ENCODE measurements at places on chromosomes 2 and 18. TPM values are rescaled to one million over a fixed set of nuclear protein-coding genes. Genes with fewer than 3 reads are reported as not detected.

- H3K27ac ChIP-seq: peak overlapping the region; percentile 83
- DNase-seq: peak; percentile 95
- no peaks in the 10 kb centered on the region for H3K36me3 ChIP-seq
- H3K27me3 ChIP-seq: no peaks in the 10 kb centered on the region
- no peak overlapping the region for H3K4me3 ChIP-seq
Observed at GRCh38 chr2:238938401-238939055, 90.6 kb downstream of the TWIST2 start.

GRCh38 chr2:96916156-96916630 is 46.3 kb upstream of the SEMA4C start:
- DNase-seq: peak; percentile 39
- no peaks in the 10 kb centered on the region for H3K27me3 ChIP-seq
- peak overlapping the region; percentile 18 for H3K4me3 ChIP-seq
- no peaks in the 10 kb centered on the region for H3K4me1 ChIP-seq

- H3K27ac ChIP-seq: no peak overlapping the region
- DNase-seq: no peak
- no peaks in the 10 kb centered on the region for H3K4me1 ChIP-seq
- no peaks in the 10 kb centered on the region for H3K27me3 ChIP-seq
- H3K36me3 ChIP-seq: no peaks in the 10 kb centered on the region
Observed at GRCh38 chr2:214674278-214674677, 135.2 kb downstream of the BARD1 start.

DNA sequence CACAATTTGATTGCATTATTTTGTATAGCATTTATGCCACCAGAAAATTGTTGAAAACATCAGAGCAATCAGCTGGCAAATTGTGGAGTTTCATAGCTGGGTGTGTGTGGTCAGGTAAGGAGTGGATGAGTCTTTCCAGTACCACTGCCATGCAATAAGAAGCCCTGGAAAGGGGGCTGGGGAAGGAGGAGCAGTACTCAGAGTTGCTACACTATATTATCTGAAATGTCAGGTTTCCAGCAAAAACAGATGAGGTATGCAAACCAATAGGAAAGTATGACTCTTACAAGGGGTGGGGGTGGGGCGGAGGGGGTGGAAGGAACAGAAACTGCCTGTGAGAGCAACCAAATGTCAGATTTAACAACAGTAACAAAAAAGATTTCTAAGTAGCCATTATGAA is 112.2 kb downstream of the SOS1 start:
- no peaks in the 10 kb centered on the region for H3K4me1 ChIP-seq
- no peak overlapping the region for H3K4me3 ChIP-seq
- no peak for DNase-seq
- H3K36me3 ChIP-seq: peaks cover 42% of the 10 kb centered on the region
- H3K27ac ChIP-seq: no peak overlapping the region
- H3K27me3 ChIP-seq: no peaks in the 10 kb centered on the region

- H3K4me1 ChIP-seq: peaks cover 26% of the 10 kb centered on the region
- no peak overlapping the region for H3K4me3 ChIP-seq
- no peaks in the 10 kb centered on the region for H3K27me3 ChIP-seq
- no peaks in the 10 kb centered on the region for H3K36me3 ChIP-seq
- no peak overlapping the region for H3K27ac ChIP-seq
Observed at GRCh38 chr2:70103531-70104061, 16.3 kb downstream of the PCBP1 start.

DNA sequence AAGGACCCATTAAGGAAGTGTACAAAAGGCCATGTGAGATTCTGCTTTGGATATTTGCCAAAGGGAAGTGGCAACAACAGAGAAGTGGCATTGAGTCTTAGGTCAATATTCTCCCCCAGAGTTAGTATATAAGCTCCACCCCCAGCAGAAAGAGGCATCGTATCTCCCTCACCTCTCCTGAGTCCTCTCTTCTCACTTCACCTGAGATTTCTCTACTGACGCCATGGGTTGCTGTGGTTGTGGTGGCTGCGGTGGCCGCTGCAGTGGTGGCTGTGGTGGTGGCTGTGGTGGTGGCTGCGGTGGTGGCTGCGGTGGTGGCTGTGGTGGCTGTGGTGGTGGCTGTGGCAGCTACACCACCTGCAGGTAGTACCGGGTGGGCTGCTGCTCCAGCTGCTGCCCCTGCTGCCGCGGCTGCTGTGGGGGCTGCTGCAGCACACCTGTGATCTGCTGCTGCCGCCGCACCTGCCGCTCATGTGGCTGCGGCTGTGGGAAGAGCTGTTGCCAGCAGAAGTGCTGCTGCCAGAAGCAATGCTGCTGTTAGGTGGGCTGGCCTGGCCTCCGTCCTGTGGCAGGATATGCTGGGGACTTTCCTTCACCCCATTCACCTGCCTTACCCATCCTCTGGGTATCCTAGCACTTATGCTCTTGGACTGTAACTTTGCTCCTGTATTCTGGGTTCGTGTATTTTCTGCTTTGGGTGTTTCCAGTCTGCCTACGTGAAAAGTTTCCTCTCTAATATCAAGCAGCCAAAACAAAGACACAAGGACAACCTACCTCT is 5.9 kb downstream of the SCYGR3 start:
- H3K4me1 ChIP-seq: no peaks in the 10 kb centered on the region
- DNase-seq: no peak
- no peak overlapping the region for H3K4me3 ChIP-seq
- H3K27ac ChIP-seq: no peak overlapping the region
- H3K36me3 ChIP-seq: no peaks in the 10 kb centered on the region
- H3K27me3 ChIP-seq: no peaks in the 10 kb centered on the region

- no peaks in the 10 kb centered on the region for H3K36me3 ChIP-seq
- no peaks in the 10 kb centered on the region for H3K27me3 ChIP-seq
- no peak overlapping the region for H3K27ac ChIP-seq
- DNase-seq: no peak
- no peak overlapping the region for H3K4me3 ChIP-seq
- H3K4me1 ChIP-seq: no peaks in the 10 kb centered on the region
Observed at GRCh38 chr2:184698476-184698875, 100.1 kb downstream of the ZNF804A start.

- no peaks in the 10 kb centered on the region for H3K4me1 ChIP-seq
- no peaks in the 10 kb centered on the region for H3K27me3 ChIP-seq
- H3K4me3 ChIP-seq: no peak overlapping the region
- H3K27ac ChIP-seq: no peak overlapping the region
- DNase-seq: no peak
Observed at GRCh38 chr18:41751161-41751560, 203.9 kb upstream of the PIK3C3 start.

DNA sequence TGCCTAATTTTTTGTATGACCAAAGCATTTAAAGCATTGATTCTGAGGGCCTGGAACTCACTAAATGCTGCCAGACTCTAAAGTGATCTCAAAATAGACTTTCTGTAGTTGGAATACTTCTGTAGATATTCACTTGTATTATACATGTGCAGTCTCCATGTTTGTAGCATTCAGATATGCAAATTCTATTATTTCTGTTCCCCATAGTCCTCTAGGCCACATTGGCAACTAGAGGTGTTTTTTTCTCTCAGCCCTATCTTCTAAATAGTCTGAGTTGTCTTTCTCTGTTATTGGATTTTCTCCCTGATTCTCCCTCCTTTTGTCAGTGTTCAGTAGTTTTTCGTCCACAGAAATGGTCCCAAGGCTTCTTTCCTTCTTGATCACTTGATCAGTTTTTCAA is 38.5 kb downstream of the ANKRD12 start:
- no peaks in the 10 kb centered on the region for H3K36me3 ChIP-seq
- no peaks in the 10 kb centered on the region for H3K27me3 ChIP-seq
- H3K4me3 ChIP-seq: no peak overlapping the region
- DNase-seq: peak; percentile 36
- no peaks in the 10 kb centered on the region for H3K4me1 ChIP-seq

- no peak for DNase-seq
- H3K36me3 ChIP-seq: no peaks in the 10 kb centered on the region
- no peak overlapping the region for H3K4me3 ChIP-seq
- H3K27me3 ChIP-seq: peaks cover 10% of the 10 kb centered on the region
- peaks cover 7% of the 10 kb centered on the region for H3K4me1 ChIP-seq
- no peak overlapping the region for H3K27ac ChIP-seq
Observed at GRCh38 chr2:42368817-42369531, 8.0 kb upstream of the COX7A2L start.

DNA sequence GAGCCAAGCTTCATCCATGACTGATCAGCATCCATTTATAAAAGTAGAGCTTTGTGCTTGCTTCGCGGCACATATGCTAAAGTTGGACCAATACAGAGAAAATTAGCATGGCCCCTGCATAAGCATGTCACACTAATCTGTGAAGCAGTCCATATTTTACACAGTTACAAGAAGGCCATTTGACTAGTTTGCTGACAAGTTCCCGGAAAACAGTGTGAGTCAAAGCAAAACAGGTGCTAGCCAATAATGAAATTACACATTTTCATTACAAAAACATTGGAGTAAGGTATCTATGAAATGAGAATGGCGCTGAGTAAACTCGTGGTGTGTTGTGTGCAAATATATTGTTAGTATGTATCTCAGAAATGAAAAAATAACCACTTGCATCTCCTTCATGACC is 4.7 kb downstream of the ANKRD62 start:
- H3K4me3 ChIP-seq: no peak overlapping the region
- H3K4me1 ChIP-seq: no peaks in the 10 kb centered on the region
- no peaks in the 10 kb centered on the region for H3K36me3 ChIP-seq
- no peak for DNase-seq

DNA sequence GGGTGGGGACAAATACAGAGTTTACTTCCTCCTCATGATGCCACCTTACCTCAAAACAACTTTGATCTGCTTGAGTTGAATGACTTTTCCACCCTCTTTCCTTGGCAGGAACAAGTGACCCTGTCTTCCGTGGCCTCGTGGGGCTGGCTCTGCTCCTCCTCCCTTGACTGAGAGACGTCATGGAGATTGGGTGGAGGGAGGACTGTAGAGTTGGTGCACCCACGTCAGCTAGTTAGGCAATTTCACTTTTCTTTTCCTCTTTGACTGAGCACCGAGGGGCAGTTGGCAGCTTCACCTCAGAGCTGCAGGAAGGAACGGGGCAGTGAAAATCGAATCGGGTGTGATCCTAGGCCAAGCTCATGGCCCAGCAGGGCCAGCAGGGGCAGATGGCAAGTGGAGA is at the start of gene SP140:
TSS of gene SP140 (plus strand) at position 251 of the 400 bp plus-strand sequence. CDS start at position 360, 109 bp downstream.
- H3K4me3 ChIP-seq: no peak within 1 kb of the TSS
- H3K27ac ChIP-seq: no peak within 1 kb of the TSS
- peaks cover 2% of the 10 kb centered on the region for H3K4me1 ChIP-seq
- H3K36me3 ChIP-seq: no peaks in the 10 kb centered on the region

DNA sequence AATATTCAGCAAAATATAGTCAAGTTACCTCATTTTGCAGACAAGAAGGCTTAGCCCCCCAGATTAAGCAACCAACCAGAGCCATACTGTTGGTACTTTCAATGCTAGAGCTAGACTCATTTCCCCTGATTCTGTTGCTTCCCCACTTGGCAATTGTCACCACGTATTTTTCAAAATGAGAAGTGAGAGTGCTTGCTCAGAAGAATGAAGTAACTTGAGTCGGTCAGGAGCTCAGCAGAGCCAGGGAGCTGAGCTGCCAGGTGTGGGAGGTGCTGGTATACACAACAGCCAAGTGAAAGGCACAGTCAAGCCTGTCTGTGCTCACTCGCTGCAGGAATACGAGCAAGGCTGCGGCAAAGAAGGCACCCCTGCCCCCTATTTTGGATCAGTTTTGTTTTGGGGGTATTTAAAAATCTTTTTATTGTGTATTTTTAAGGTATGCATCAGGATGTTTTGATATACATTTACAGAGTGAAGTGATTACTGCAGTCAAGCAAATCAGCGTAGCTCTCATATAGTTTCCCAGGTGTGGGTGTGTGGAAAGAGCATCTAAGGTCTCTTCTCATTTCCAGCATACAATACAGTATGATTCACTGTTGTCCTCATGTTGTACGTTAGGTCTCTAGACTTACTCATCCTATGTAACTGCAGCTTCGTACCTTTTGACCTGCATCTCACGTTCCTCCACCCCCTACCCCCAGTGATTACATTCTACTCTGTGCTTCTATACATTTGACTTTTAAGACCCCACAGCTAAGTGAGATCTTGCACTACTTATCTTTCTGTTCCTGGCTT is 62.4 kb downstream of the MRPS9 start:
- no peak overlapping the region for H3K27ac ChIP-seq
- peaks cover 7% of the 10 kb centered on the region for H3K36me3 ChIP-seq
- no peak for DNase-seq
- H3K4me3 ChIP-seq: no peak overlapping the region
- H3K4me1 ChIP-seq: peaks cover 10% of the 10 kb centered on the region

DNA sequence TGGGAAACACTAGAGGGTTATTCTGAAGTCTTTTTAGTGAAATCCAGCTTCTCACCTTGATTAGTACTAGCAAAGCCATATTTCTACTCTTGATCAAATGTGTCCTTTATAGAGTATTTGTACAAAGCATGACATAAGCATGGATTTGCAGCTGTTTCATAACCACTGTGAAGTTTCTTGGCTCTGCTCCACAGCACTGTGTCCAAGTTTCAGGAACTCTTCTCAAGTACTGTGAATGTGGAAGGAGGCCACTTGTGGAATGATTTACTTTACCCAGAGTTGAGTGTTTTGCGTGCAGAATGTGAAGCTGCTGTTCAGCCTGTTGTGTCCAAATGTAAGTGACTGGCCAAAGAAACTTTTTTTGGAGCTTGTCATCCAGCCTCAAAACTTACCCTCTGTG is 16.2 kb upstream of the MAPRE2 start:
- H3K36me3 ChIP-seq: no peaks in the 10 kb centered on the region
- no peak for DNase-seq
- no peak overlapping the region for H3K27ac ChIP-seq
- H3K27me3 ChIP-seq: no peaks in the 10 kb centered on the region
- peaks cover 30% of the 10 kb centered on the region for H3K4me1 ChIP-seq
- no peak overlapping the region for H3K4me3 ChIP-seq

DNA sequence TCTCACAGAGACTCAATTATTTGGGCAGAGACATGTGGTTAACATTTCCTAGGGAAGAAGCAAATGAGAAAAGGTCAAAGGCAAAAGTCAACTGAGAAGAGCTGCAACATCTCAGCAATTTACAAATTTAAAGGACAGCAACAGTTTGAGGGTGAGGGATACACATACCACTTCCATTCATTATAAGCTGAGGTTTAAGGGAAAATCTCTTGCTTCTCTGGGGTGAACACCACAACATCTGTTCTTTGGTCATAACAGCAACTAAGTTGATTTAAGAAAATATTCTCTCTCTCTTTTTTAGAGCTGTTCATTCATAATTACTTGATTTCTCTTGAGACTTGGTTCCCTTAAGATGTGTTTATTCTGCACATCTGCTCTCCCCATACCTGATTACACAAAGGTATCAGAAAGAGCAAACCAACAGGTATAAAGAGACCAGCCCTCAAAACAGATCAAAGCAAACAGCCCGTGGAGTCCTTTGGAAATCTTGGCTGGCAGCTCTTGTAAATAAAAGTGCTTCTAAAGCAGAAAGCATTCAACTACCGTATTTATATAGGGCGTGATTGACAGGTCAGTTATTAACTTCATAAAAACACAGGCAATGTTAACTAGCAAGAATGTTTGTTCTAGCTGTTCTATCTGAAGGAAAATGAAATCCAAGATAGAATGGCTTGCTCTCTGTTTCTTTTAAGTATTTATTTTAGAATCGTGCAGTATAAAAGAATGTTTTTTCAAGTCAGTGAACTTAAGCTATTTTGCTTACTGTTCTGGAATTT is 132.8 kb downstream of the THADA start:
- H3K27me3 ChIP-seq: no peaks in the 10 kb centered on the region
- H3K27ac ChIP-seq: no peak overlapping the region
- H3K4me1 ChIP-seq: peaks cover 70% of the 10 kb centered on the region
- H3K4me3 ChIP-seq: no peak overlapping the region
- peak; percentile 3 for DNase-seq

- H3K27ac ChIP-seq: no peak overlapping the region
- peaks cover 9% of the 10 kb centered on the region for H3K27me3 ChIP-seq
- H3K4me1 ChIP-seq: no peaks in the 10 kb centered on the region
- DNase-seq: no peak
- H3K36me3 ChIP-seq: no peaks in the 10 kb centered on the region
Observed at GRCh38 chr18:57475903-57476302, 40.7 kb downstream of the ONECUT2 start.

- H3K4me3 ChIP-seq: peak overlapping the region; percentile 91
- peak overlapping the region; percentile 99 for H3K27ac ChIP-seq
- peaks cover 12% of the 10 kb centered on the region for H3K4me1 ChIP-seq
- no peaks in the 10 kb centered on the region for H3K36me3 ChIP-seq
Observed at GRCh38 chr2:64988420-64989125, 626 bp upstream of the SLC1A4 start.

Gene GCA
- 3.3 TPM for total RNA-seq

Data from osteoblast (primary cell).